HT-29 (cell line): ENCODE measurements at places on chromosomes 11 and 22.

DNA sequence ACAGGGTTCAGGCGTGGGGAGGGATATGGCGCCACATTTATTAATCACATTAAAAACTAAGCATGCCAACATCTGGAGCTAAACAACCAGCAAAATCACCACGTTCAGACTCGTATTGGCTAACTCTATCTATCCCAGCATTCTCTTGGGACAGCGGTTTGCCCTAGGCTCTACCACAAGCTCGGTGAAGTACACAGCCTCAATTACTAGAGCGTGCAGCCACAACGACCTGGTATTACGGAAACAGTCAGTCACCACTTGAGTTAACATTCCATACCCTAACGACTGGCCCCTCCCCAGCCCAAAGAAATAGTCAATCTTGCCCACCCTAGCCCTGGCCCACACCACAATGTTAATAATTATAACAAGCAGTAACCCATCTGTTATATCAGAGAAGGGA is 32.1 kb downstream of the APOL5 start:
- no peak for DNase-seq

DNA sequence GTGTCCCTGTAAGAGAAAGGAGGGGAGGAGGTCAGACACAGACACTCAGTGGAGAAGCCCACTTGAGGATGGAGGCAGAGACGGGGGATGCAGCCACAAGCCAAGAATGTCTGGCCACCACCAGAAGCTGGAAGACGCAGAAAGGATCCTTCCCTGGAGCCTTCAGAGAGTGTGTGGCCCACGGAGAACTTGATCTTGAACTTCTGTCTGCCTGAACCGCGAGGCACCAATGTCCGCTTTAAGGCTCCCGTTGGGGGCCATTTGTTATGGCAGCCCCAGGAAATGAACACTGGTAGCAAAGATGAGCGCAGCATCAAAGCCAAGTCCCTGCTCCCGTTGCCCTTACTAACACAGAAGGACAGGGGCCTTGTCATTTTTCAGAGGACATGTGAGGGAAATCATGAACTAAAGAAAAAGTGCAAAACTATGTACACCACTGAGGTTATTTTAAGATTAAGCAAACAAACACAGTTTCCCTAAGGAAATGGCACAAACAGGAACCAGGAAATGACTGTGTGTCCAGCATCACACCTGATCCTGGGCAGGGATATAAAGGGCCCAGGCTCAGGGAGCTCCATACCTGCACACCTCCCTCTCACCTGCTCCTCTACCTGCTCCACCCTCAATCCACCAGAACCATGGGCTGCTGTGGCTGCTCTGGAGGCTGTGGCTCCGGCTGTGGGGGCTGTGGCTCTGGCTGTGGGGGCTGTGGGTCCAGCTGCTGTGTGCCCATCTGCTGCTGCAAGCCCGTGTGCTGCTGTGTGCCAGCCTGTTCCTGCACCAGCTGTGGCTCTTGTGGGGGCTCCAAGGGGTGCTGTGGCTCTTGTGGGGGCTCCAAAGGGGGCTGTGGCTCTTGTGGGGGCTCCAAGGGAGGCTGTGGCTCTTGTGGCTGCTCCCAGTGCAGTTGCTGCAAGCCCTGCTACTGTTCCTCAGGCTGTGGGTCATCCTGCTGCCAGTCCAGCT is at the start of gene KRTAP5-6:
TSS of gene KRTAP5-6 (plus strand) at position 588 of the 963 bp plus-strand sequence. CDS start at position 639, 51 bp downstream.
- peak; percentile 45 for DNase-seq

GRCh38 chr11:12465332-12465731 is 88.0 kb downstream of the PARVA start:
- DNase-seq: no peak

DNA sequence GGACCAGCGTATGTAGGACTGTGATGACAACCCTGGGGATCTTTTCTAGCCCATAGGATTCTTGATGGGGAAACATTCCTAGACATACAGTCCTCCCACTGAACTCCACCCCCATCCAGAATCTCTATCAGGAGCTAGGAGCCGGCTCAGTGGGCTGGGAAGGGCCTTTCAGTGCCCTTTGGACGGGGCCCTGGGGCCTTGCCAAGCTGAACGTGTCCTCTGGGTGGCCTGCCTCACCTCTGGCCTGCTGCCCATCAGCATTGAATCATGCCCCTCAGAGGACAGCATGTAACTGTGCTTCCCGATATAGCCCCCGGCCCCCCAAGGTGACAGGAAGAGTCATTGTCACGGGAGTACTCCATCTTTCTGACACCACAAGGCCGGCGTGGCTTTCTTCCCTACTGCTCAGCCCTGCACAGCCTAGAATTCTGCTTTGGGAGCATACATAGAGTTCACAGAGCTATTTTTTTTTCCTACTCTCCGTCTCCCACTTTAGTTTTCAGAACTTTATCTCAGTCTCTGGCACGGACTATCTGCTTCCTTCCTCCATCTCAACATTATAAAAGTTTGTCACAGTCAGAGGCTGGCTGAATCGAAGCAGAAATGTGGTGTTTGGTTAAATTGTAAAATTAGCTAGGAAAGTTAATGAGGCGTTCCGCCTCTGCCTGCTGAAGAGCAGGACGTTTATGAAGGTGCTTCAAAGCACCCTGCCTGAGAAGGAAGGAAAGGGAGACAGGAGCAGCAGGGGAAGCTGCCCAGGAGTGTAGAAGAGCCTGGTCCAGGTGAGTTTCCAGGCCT is 111.9 kb downstream of the ZBTB16 start:
- DNase-seq: no peak

DNA sequence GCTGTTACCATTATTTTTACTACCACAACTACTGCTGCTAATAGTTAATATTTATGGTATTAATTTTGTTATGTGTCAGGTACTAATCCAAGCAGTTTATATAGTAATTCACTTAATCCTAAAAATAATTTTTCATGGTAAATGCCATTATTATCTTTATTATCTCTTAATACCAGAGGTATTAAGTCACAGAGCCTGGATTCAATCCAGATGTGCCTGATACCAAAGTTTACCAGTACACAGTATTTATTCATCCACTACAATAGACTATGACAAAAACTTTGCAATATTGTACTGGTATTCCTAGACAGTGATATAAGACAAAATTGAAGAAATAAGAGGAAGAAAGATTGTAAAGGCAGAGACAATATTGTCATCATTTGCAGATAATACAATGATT is 24.5 kb downstream of the MAP6 start:
- DNase-seq: no peak
